Cerebellum (tissue), 4 donors: ENCODE measurements at places on chromosomes 1 and 21. TPM values are rescaled to one million over a fixed set of nuclear protein-coding genes. Genes with fewer than 3 reads are reported as not detected.

GRCh38 chr1:22665752-22666151 is 12.7 kb downstream of the C1QB start:
- no peak for DNase-seq

- no peak for DNase-seq
Observed at GRCh38 chr21:34242973-34243372, 120.8 kb upstream of the KCNE2 start.

DNA sequence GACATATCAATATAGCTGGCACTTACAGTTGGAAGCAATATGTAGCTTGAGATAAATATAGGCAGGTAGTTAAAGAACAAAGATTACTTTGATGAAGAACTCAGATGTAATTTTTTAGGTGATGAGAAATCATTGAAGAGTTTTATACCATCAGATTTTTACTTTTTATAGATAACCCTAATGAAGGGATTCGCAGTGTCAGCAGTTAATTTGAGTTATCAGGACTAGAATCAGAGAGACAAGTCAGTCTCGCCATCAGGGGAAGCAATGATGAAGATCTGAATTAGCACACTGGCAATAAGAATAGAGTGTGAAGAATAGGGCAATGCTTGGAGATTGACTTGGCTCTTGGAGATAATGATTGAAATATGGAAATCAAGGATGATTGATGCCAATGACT is 342.5 kb downstream of the PDE4B start:
- DNase-seq, result no peak

RNU1-1 gene
- 40,842 TPM for total RNA-seq

GRCh38 chr1:220566869-220567268 is 38.9 kb downstream of the MARK1 start:
- DNase-seq, result no peak

KLHDC9 gene
- total RNA-seq, result 6.5 TPM

- no peak for DNase-seq
Observed at GRCh38 chr1:201647094-201647493, 108.2 kb downstream of the NAV1 start.
